ENCODE measurements at places on chromosomes 12 and 14.

- no peak for DNase-seq
Observed at GRCh38 chr12:31370531-31371255, 44.7 kb upstream of the SINHCAF start.

GRCh38 chr14:59123531-59123930 is 64.9 kb upstream of the DAAM1 start:
- DNase-seq, result no peak

GRCh38 chr14:55850825-55851241 is 267.4 kb upstream of the PELI2 start:
- no peak for DNase-seq

- DNase-seq, result no peak
Observed at GRCh38 chr12:2240984-2241383, 188.2 kb downstream of the CACNA1C start.
